ENCODE measurements at places on chromosomes 6 and 20.

- no peak overlapping the region for H3K4me3 ChIP-seq
- no peaks in the 10 kb centered on the region for H3K4me1 ChIP-seq
- no peaks in the 10 kb centered on the region for H3K36me3 ChIP-seq
- H3K27ac ChIP-seq, result no peak overlapping the region
- no peaks in the 10 kb centered on the region for H3K27me3 ChIP-seq
Measured at GRCh38 chr6:6966127-6966526, 141.6 kb upstream of the RREB1 start.

DNA sequence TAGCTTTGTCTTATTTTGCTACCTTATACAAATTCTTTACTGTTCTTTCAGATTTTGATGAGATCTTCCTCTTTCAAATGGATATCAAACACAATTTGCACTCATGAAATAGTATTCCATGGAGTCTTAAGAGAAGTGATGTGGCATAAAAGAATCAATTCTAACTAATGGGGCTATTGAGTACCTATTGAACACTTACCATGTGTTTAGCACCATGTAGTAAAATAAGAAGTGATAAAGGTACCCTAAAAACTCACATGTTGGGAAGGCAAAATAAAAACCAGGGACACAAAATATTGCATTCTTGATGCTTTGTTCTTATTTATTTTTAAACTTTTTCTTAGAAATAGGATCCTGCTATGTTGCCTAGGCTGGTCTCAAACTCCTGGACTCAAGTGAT, 56.2 kb downstream of the KIF13A start:
- H3K36me3 ChIP-seq, result no peaks in the 10 kb centered on the region
- peak overlapping the region; percentile 70 for H3K27ac ChIP-seq
- H3K4me1 ChIP-seq, result peaks cover 15% of the 10 kb centered on the region
- H3K4me3 ChIP-seq, result no peak overlapping the region
- DNase-seq, result no peak

DNA sequence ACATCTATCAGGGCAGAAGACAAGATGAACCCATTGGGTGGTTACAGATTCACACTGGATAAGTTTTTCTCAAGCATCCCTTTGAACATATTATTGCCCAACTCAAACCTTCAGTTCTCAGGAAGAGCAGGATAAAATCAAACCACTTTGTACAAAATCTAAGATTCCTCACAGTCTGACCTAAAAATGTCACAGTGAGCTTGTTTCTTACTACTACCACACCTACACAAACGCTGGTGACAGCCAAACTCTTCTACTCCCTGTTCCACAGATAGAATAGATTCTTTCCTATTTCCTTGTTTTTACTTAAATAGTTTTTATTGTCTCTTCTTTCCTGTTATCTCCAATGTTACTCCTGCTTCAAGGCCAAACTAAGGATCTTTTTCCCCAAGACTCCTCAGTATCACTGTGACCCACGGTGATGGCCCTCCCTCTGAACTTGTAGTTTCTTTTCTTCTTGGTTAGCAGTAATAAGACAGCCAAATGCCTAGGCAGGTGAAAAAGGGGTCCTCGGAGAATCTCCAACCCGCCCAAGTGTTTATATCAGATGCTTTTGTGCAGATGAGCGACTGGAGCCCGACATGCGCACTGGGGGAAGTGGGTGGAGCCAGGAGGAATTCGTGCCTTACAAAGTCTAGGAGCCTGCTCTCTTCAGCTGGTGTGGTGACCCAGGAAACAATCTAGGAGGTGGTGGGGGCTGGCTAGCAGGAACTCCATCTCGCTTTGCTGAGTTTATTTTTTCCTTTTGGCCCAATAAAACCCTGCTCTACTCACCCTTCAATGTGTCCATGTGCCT, 53.4 kb downstream of the SEL1L2 start:
- H3K27ac ChIP-seq, result no peak overlapping the region
- H3K4me1 ChIP-seq, result no peaks in the 10 kb centered on the region
- no peak for DNase-seq
- no peak overlapping the region for H3K4me3 ChIP-seq
- H3K27me3 ChIP-seq, result no peaks in the 10 kb centered on the region
- H3K36me3 ChIP-seq, result no peaks in the 10 kb centered on the region

GRCh38 chr6:22147921-22148776, 148.7 kb downstream of the PRL start:
- no peak overlapping the region for H3K4me3 ChIP-seq
- H3K27me3 ChIP-seq, result no peaks in the 10 kb centered on the region
- peak overlapping the region; percentile 66 for H3K27ac ChIP-seq
- no peaks in the 10 kb centered on the region for H3K36me3 ChIP-seq

DNA sequence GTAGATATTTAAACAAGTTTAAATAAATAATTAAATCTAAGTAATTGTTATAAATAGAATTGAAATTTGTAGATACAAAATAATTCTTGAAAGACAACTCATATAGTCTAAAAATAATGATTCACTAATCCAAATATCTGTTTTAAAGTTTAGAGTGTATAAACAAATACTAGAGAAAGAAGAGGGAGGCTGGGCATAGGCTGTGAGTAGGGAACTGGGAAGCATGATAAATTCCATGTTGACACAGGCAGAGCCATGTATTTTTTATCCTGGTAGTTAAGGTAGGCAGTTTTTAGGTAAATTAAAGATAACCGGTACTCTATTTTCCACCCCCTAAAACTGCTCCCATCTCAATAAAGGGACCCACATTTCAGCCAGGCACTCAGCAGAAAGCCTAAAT, 11.7 kb upstream of the RIN2 start:
- no peaks in the 10 kb centered on the region for H3K36me3 ChIP-seq
- no peak overlapping the region for H3K27ac ChIP-seq
- H3K27me3 ChIP-seq, result no peaks in the 10 kb centered on the region
- no peak overlapping the region for H3K4me3 ChIP-seq

- no peak for DNase-seq
- no peaks in the 10 kb centered on the region for H3K27me3 ChIP-seq
- H3K36me3 ChIP-seq, result no peaks in the 10 kb centered on the region
Measured at GRCh38 chr6:108915258-108915657, 67.0 kb downstream of the ARMC2 start.

DNA sequence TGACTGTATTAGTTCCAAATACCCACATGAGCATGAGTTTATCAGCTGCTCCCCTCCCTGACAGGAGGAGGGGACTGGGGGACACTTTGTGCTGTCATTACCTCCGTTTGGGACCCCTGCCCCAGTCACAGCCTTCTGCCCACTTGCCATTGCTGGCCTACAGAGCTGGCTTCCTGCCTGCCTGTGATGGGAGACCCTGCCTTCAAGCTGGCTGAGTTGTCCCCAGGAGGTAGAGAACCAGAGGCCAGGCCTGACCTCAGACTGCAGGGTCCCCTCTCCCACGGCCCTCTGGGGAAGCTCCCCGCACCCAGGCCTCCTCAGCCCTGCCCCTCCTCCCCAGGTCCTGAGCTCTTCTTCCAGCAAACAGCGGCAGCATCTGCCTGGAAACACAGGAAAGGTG, 105.5 kb downstream of the JPH2 start:
- H3K4me3 ChIP-seq, result no peak overlapping the region
- no peaks in the 10 kb centered on the region for H3K36me3 ChIP-seq
- no peak overlapping the region for H3K27ac ChIP-seq
- DNase-seq, result no peak
- H3K4me1 ChIP-seq, result no peaks in the 10 kb centered on the region
- H3K27me3 ChIP-seq, result no peaks in the 10 kb centered on the region

DNA sequence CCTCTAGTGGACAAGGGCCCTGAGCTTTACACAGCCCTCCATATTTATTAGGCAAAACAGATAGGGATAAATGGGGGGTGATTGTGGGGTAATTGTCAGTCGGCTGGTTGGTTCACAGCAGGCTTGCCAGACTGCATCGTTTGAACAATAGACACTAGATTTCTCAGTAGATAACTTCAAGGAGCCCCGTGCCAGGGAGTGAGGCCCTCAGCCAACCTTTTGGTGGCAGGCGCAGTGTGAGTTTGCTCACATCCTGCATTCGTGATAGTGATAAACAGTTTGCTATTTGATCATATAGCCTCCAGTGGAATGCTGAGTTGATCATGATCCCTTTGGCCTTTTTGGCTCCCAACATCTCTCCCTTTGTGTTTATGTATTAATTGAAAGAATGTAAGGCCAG, 3.6 kb upstream of the ABHD12 start:
- no peaks in the 10 kb centered on the region for H3K27me3 ChIP-seq
- no peak overlapping the region for H3K27ac ChIP-seq

- peaks cover 16% of the 10 kb centered on the region for H3K27me3 ChIP-seq
- no peak overlapping the region for H3K27ac ChIP-seq
- no peaks in the 10 kb centered on the region for H3K36me3 ChIP-seq
Measured at GRCh38 chr20:60330461-60330860, 372.2 kb downstream of the CDH26 start.

DNA sequence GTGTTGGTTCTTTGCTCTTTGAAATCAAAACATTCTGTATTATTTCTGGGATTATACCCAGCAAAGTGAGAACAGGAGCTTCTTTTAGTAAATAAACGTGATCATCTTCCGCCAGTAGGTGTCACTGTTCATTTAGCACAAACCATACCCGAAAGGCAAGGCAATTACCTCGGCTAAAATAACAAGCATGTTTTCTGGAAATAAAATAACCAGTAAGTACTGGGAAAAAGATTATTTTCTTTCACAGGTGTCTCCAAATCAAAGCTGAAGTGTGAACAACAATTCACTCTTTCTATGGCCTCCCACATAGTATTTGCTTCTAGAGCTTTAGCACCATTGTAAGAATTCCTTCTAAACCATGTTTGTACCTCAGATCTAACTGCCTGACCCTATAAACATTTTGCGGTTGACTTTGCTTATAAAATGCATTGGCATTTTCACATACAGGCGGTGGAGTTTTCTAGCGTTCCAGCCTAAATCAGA, 144.6 kb upstream of the AGPAT4 start:
- DNase-seq, result peak; percentile 78
- no peaks in the 10 kb centered on the region for H3K36me3 ChIP-seq
- peaks cover 24% of the 10 kb centered on the region for H3K4me1 ChIP-seq
- no peaks in the 10 kb centered on the region for H3K27me3 ChIP-seq

DNA sequence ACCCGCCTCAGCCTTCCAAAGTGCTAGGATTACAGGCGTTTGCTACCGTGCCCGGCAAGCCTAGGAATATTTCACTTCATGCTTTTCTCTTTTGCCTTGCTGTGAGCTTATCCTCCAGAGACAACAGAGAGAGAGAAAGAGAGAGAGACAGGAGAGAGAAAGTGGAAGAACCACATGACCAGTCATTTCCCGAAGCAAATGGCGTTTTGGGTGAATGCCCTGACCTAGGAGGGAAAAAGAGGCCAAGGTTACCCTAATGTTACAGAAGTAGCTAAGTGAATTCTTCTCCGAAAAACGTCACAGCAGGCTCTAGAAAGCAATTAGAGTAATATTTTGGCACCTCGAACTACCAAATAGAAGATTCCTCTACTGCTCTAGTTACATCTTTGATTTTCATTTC, 9.1 kb downstream of the SGK1 start:
- H3K27ac ChIP-seq, result no peak overlapping the region
- DNase-seq, result no peak
- H3K4me3 ChIP-seq, result no peak overlapping the region

DNA sequence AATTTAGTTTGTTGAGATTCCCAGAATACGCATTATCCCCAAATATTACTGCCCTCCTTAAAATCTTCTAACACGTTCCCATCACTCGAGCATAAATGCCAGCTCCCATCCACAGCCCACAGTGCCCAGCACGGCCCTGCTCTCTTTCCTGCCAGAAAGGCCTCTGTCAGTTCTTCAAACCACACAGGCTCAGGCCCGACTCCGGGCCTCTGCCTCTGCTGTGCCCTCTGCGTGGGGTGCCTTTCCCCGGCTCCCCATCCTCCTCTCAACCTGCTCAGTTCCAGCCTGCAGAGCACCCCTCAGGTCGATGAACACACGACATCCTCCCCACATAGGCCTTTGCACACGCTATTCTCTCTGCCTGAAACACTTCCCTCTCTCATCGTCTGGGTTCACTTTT, 12.8 kb downstream of the ULBP3 start:
- H3K27ac ChIP-seq, result no peak overlapping the region
- H3K4me3 ChIP-seq, result no peak overlapping the region
- H3K4me1 ChIP-seq, result no peaks in the 10 kb centered on the region

DNA sequence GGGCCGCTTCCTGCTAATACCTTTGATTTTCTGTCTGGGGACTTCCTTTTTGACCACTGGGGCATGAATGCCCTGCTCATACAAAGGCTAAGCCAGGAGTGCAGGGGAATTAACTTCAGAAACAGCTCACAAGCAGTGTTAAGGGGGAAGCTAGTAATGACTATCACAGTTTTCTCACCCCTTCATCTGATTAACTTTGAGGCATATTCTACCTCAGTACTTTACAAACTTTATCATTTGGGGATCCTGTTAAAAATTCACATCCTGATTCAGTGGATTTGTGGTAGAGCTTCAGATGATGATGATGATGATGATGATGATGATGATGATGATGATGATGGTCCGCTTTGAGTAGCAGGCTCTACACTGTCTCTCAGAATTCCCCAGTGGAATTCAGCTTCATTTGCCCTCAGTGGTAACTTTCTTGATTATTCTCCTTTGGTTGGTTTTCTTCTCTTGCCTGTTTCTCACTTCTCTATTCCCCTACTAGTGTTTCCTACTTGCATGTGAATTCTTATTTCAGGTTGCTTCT, 78.4 kb upstream of the TMEM170B start:
- DNase-seq, result no peak
- no peak overlapping the region for H3K4me3 ChIP-seq

DNA sequence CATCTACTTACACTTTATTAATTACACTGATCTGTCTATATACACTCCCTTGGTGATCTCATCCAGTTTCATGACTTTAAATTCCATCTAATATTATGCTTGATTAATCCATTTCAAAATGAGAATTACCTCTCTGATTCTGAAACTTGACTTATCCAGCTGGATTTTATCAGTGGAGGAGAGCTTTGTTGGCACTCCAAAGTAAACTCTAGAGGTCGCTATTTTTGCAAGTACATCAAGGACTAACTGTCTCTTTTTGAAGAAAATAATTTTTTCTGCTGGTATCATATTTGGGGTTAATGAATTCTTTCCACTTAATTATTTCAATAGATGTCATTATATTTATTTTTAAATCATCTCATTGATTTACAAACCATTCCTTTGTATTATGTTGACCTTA, 630.3 kb upstream of the MAN1A1 start:
- H3K27me3 ChIP-seq, result no peaks in the 10 kb centered on the region
- H3K27ac ChIP-seq, result no peak overlapping the region
- H3K4me1 ChIP-seq, result no peaks in the 10 kb centered on the region
- no peak overlapping the region for H3K4me3 ChIP-seq
- no peak for DNase-seq

DNA sequence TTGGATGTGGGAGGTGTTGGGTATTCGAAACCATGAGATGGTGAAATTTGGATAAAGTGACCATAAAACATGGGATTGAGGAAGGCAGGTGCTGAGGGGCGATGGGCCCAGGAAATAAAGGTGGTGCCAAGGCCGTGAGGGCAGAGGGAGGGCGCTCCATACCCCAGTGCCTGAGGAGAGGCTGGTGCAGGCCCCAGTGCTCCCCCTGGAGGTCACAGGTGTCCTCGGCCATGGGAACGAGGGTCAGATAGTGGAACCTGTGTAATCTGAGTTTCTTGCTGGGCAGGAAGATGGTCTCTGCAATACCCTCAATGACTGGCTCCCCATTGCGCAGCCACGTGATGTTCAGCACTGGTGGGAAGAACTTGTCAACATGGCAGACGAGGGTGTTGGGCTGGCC, 16.2 kb downstream of the HLA-DPB1 start:
- H3K27ac ChIP-seq, result no peak overlapping the region
- H3K36me3 ChIP-seq, result no peaks in the 10 kb centered on the region
- H3K4me1 ChIP-seq, result no peaks in the 10 kb centered on the region
- H3K4me3 ChIP-seq, result no peak overlapping the region
- no peak for DNase-seq
- H3K27me3 ChIP-seq, result no peaks in the 10 kb centered on the region

Measured in heart right ventricle (tissue), 16 donors.